ENCODE measurements at places on chromosomes 16 and 17. TPM values are rescaled to one million over a fixed set of nuclear protein-coding genes. Genes with fewer than 3 reads are reported as not detected.
A peak's percentile ranks its signal among the peaks of the same experiment; 100 is the strongest.

The C16orf54 gene
- total RNA-seq: not detected

The TBC1D3C gene
- total RNA-seq: not detected

DNA sequence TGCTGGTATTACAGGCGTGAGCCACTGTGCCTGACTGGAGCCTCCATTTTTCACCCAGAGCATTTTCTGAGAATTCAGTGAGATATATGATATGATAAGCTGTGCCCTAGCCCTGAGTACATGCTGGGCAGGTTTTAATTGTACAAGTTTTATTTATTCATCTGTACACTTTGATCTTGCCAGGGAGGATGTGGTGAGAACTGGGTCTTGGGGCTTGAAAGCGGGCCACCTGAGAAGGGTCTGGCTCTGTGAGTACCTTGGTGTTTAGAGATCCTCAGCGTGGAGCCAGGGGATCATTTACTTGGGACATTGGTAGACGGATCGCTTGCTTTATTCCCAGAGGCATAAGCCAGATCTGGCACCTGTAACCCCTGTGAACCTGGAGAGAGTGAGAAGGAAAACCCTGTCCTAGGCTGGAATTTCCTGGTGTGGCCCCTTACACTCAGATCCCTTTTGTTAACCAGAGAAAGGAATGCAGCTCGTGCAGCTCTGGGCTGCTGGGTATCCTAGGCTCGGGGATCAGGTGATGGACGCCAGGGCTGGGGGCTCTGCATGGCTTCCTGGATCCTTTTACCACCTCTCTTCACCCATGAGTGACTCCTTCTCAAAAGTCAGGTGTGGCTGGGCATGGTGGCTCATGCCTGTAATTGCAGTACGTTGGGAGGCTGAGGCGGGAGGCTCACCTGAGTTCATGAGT lies 91.9 kb downstream of the ABCC1 start:
- DNase-seq: no peak

GRCh38 chr17:28746611-28747050 lies 2.8 kb downstream of the TRAF4 start:
- peak; percentile 91 for DNase-seq

DNA sequence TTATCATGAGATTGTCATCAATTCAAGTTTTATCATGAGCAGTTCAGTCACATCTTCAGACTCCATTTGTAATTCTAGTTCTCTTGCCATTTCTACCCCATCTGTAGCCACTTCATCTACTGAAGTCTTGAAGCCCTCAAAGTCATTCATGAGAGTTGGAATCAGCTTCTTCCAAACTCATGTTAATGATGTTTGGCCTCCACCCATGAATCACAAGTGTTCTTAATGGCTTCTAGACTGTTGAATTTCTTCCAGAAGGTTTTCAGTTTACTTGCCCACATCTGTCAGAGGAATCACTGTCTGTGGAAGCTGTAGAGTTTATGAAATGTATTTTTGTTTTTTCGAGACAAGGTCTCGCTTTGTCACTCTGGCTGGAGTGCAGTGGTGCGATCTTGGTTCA lies 16.0 kb downstream of the NSRP1 start:
- no peak for DNase-seq

- DNase-seq: no peak
Measured at GRCh38 chr17:40425741-40426140, 8.0 kb upstream of the TOP2A start.

GRCh38 chr17:32239456-32239855 lies 26.2 kb upstream of the RHBDL3 start:
- no peak for DNase-seq

GRCh38 chr17:40287159-40287493 lies 553 bp upstream of the CDC6 start:
- no peak for DNase-seq

DNA sequence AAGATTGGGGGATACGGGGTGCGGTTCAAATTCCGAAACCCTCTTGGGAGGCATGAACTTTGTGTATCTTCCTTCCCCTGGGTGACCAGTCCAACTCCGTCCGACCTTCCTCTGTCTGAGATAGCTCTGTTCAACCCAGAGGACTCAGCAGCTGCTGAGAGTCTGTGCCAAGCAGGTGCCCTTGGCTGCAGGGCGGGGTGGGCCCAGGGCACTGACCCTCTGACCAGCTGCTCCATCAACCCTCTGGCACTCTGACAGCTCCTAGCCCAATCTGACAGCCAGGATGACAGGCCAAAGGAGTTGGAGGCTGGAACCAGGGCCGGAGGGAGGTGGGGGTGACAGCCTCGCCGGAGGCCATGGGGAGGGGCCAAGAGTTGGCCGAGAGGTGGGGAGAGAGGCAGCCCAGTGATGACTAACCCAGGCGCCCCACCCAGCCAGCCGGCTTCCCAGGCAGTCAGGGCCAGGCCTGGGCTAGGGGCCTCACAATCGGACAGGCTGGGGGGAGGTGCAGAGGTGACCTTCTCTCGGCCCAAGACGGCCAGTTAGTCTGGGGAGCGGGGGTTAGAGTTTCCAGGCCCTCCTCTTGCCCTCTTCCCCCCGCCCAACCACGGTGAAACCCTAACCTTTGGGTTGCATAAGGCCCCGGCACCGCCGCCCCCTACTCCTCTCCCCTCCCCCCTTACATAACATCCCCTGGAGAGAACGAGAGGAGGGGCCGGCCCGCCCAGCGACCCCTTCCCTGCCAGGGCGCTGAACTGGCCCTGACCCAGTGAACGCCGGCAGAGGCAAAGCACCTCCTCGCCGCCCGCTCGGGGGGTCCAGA lies 5.0 kb upstream of the TLCD2 start:
- DNase-seq: peak; percentile 95

Data from stomach (tissue), 19 donors.